Epithelial cell of proximal tubule (primary cell): ENCODE measurements at places on chromosomes 16 and 17. TPM values are rescaled to one million over a fixed set of nuclear protein-coding genes. Genes with fewer than 3 reads are reported as not detected.

The HIGD1B gene
- not detected in 2 replicates for total RNA-seq

The CA4 gene
- not detected in 2 replicates for total RNA-seq

The ZG16 gene
- not detected in 2 replicates for total RNA-seq

The BCAR1 gene
- total RNA-seq, result 125 and 136 TPM in 2 replicates

The EFNB3 gene
- total RNA-seq, result 0.94 and 1.7 TPM in 2 replicates

The CUEDC1 gene
- 14.4 and 14.5 TPM in 2 replicates for total RNA-seq

The KCNJ18 gene
- total RNA-seq, result not detected in 2 replicates

The GLIS2 gene
- total RNA-seq, result 2.2 and 4.6 TPM in 2 replicates

The RAMP2 gene
- 1.0 and 4.3 TPM in 2 replicates for total RNA-seq

The TSR3 gene
- 123 and 157 TPM in 2 replicates for total RNA-seq

The TNFRSF17 gene
- not detected in 2 replicates for total RNA-seq

The TBC1D28 gene
- not detected in 2 replicates for total RNA-seq

The AANAT gene
- total RNA-seq, result not detected in 2 replicates

The APOBR gene
- not detected in 2 replicates for total RNA-seq

The TRPV2 gene
- total RNA-seq, result 8.5 and 28.4 TPM in 2 replicates

The WIPF2 gene
- total RNA-seq, result 7.5 and 12.5 TPM in 2 replicates

The HOXB9 gene
- total RNA-seq, result 74.5 and 83.8 TPM in 2 replicates
